NCI-H345 (cell line): ENCODE measurements at places on chromosomes 5 and 9.

GRCh38 chr5:10699987-10700386, 61.0 kb downstream of the DAP start:
- DNase-seq = no peak

DNA sequence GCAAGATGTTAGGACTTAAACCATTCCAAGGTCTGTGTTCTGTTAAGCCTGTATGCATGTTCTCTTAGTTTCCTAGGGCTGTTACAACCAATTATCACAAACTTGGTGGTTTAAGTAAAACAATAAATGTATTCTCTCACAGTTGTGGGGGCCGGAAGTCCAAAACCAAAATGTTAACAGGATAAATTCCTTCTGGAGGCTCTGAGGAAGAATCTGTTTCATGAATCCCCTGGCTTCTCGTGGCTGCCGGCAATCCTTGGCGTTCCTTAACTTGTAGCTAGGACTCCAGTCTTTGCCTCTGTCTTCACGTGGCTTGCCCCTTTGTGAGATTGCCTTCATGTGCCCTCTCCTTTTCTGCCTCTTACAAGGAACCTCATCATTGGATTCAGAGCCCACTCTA, 30.4 kb downstream of the FEM1C start:
- no peak for DNase-seq

GRCh38 chr9:14525856-14526255, 167.4 kb downstream of the ZDHHC21 start:
- DNase-seq = no peak

DNA sequence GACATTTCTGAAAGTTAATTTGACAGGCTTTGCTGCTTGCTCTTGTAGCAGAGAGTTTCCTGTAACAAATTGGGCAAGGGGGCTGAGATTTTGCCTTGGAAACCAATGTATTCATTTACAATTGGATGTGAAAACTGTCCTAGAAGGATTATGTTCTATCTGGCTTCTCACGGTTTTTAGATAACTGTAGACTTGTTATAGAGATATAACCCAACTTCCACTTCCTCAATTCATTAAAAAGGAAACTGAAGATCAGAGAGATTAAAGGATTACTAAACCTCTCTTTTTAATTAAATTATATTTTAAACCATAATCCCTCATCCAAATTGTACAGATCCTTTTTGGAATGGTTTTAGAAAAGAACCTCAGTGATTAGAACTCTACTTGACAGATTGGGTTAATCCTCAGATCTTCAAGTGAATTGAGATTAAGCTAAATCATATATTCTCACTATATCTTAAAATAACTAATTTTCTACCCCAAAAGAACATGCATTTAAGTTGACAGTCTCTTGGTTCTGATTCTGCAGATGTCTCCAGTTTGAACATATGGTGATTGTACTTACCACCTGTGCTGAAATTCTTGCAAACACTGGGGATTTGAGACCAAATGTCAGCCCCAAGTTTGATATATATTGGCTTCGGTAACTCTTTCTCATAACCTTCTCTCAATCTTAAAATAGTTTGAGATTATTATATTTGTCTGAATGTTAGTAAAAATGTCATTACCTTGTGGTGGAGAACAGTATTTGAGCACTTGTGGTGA, 130.1 kb upstream of the C9orf72 start:
- no peak for DNase-seq

DNA sequence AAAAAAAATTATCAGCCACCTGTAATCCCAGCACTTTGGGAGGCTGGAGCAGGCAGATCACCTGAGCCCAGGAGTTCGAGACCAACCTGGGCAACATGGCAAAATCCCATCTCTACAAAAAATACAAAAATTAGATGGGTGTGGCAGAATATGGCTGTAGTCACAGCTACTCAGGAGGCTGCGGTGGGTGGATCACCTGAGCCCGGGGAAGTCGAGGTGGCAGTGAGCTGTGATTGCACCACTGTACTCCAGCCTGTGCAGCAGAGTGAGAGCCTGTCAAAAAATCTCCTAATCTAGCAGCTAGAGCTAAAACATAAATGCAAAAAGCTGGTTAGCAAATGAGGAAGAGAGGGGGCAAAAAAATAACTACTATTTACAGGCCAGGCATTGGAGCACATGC, 12.0 kb downstream of the PSMB7 start:
- DNase-seq = no peak
